DMS153 (cell line): ENCODE measurements at places on chromosomes 1 and 21.

GRCh38 chr1:32182060-32182459, 2.6 kb downstream of the TXLNA start:
- DNase-seq: no peak

DNA sequence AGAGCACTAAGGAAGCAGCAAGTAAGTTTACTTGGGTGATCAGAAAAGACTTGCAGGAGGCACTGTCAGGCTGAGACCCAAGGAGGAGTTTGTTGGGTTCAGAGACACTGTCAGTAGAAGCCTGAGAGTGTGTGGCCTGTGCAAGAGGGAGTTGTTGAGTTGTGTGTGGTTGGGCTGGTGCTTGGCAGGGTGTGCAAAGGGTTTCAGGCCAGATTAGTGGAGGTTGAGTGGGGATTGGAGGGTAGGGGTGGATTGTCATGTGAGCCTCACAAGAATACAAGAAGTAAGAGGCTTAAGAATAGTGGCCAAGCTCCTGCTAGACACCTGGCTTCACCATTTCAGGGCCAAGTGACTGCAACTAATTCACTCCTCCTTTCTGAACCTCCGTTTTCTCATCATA, 8.9 kb upstream of the KIF21B start:
- DNase-seq: no peak

- DNase-seq: no peak
Observed at GRCh38 chr1:232293361-232293760, 336.6 kb downstream of the SIPA1L2 start.

DNA sequence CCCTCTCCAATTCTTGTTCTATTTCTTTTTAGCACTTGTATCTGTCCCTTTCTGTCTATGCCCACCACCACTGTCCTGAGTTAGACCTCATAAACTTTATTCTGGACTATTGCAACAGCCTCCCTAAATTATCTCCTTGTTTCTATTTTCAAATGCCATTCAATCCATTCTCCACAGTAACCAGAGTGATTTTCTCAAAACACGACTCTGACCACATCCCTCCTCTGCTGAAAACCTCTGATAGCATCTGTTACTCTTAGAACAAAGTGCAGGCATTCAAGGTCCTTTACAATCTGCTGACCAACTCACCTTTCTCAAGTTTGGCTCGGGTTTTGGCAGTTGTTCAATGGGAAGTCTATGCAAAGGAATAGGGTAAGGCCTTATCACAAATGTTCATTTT, 22.8 kb upstream of the GPX7 start:
- no peak for DNase-seq

DNA sequence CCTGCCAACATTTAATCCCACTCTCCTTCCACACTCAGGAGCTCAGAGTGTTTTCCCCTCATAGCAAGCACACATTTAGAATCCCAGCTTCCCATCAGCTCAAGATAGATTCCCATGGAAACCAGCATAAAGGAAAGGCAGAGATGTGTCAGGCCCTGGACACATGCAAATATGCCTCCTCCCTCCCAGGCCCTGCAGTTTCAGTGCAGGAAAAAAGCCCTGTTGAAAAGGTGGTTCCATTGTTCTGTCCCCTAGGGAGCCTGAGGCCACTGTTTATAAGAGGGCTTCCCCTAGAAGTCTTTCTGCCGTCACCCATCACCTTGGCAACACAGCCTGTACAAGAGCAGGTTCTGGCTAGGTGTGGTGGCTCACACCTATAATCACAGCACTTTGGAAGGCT, 3.6 kb downstream of the CACNA1S start:
- peak; percentile 99 for DNase-seq

DNA sequence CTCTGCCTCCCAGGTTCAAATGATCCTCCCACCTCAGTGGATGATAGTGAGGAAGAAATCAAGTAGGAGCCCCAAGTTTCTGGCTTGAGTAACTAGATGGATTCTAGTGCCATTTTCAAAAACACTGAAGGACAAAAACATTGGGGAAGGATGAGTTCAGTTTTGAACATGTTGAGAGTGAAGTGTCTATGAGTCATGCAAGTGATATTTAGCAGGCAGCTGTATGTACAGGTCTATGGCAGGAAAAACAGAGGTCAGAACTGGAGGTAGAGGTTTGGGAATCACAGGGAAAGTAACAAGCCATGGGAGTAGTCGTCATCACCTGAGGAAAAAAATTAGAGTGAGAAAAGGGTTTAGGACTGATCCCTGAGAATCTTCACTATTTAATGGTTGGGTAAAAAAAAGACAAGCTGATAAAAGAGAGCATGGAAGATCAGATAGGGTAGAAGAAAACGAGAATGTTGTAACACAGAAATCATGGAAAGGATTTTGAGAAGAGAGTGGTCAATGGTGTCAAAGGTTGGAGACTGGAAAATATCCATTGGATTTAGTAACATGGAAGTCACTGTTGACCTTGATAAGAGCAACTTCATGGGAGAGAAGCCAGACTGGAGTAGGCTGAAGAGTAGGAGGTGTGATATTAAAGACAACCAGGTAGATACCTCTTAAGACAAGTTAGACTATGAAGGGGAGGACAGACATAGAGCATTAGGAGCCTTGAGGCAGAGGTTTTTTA, 53.1 kb downstream of the DIPK1A start:
- no peak for DNase-seq

- no peak for DNase-seq
Observed at GRCh38 chr21:46375560-46376230, 51.7 kb downstream of the PCNT start.

GRCh38 chr1:206510371-206510770, 3.0 kb downstream of the RASSF5 start:
- DNase-seq: no peak

DNA sequence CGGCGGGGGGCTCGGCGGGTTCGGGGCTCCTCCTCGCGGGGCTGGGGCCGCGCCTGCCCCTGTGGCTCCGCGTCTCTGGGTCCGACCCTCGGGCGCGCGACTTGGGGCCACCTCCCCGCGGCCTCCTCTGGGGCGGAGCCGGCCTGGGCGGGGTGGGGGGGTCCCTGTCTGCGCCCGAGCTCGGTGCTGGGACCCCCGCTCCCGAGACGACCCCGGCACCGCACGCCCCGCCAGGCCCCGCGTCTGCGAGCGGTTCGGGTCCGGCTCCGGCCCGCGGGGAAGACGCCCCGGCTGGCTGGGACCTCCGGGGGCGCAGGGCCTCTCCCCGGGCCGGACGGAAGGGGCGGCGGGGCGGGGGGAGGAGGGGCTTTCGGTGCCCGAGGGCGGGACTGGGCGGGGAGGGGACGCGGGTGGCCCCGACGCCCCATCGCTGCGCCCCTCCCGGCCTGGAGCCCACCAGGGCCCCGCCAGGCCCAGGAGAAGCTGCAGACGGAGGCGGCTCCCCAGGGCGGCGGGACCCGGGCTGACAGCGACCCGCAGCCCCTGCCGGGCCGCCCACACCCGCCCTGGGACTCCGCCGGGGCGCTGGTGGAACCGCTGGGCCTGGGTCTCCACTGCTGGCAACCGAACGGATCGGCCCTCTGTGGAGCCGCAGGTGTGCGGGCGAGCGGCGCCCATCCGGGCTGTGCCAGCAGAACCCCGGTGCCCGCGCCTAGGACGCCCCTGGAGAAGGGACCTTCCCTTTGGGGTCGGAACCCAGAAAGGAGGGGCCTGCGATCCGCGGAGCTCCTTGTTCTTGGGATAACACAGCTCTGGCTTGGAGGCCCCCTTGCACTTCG, 610 bp downstream of the COL6A2 start:
- DNase-seq: no peak

DNA sequence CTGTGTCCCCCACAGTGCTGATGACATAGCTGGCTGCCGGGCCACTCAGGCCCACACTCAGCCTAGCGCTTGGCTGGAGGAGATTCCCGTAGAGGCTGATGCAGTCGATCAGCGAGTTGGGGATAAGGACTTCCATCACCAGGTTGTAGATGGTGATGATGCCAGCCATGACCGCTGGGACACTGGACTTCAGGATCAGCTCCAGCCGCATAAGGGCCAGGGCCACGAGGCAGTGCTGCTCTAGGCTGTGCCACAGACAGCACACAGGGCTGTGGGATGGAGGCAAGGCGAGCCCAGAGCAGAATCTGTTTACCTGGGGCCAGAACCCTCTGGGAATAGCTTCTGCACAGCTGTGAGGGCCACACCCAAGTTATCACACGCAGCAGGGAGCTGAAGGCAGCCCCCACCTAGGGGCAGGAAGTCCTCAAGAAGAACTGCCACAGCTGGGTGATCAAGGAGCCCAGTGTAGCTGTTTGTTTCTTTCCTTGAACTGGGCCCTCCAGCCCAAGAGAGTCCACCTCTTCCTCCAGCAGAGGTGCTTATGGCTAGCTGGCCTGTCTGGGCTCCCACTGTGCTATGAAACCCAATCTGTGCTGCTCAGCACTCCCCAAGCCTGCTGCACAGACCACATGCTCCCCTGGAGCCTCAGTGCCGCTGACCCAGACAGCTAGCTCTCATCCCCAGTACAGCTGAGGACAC, 6.2 kb downstream of the SLC2A1 start:
- DNase-seq: peak; percentile 45
